HCT116 (cell line): ENCODE measurements at places on chromosomes 13 and 19.
A peak's percentile ranks its signal among the peaks of the same experiment; 100 is the strongest.

- H3K27ac ChIP-seq, result peak within 1 kb of the TSS; percentile 91
- H3K4me1 ChIP-seq, result peaks cover 30% of the 10 kb centered on the region
- peaks cover 3% of the 10 kb centered on the region; the same call in 1 of the 2 replicates for H3K36me3 ChIP-seq
Measured at GRCh38 chr19:42301646-42302203, at the start of gene PRR19. PRR19 (plus strand) TSS chr19:42302132; CDS start chr19:42309585, 7,453 bp downstream.

DNA sequence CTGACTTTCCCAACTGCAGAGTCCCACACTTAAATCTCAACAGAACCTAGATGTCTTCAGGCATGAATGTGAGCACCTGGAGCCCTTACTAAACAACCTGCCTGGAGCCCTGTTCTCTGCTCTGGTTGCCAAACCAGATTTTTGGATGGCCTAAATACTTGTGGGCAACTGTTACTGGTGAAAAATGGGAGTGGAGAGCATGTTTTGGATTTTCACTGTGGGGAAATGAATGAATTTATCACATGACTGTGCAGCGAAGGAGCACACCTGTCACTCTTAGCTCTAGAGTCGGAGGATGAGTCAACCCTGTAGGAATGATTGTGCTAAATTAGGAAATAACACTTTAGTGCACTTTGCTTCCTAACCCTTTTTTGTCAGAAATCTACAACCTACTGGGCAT lies 30.3 kb downstream of the SHISA2 start:
- H3K27ac ChIP-seq, result no peak overlapping the region
- H3K4me1 ChIP-seq, result no peaks in the 10 kb centered on the region
- DNase-seq, result no peak
- no peaks in the 10 kb centered on the region for H3K36me3 ChIP-seq
- H3K27me3 ChIP-seq, result peaks cover 58% of the 10 kb centered on the region
- no peak overlapping the region for H3K4me3 ChIP-seq

- H3K4me1 ChIP-seq, result peaks cover 31% of the 10 kb centered on the region
- no peaks in the 10 kb centered on the region for H3K36me3 ChIP-seq
- peak within 1 kb of the TSS; percentile 59 for H3K4me3 ChIP-seq
- H3K27ac ChIP-seq, result peak within 1 kb of the TSS; percentile 87
Measured at GRCh38 chr19:40217934-40218890, at the start of gene TTC9B. TTC9B (minus strand) TSS chr19:40218384; CDS start chr19:40218381, 3 bp downstream.

- H3K4me3 ChIP-seq, result no peak overlapping the region
- H3K36me3 ChIP-seq, result no peaks in the 10 kb centered on the region
Measured at GRCh38 chr19:13022111-13022858, 27.0 kb downstream of the NFIX start.

DNA sequence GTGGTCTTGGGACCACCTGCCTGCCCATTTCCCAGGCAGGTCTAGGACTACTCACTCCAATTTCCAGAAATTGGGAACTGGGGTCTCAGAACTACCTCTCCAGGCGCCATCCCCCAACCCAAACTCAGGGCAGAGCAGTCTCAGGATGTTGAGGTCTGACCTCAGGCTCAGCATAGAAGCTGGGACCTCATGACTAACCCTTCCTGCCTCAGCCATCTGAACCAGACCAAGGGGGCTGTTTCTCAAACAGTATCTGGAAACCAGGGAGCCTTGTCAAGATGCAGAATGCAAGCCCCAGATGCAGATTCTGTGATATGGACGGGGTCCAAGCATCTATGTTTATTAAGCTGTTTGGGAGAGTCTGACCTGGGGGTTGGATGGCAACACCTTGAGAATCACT lies 1.3 kb downstream of the FBXW9 start:
- H3K4me3 ChIP-seq, result peak overlapping the region; percentile 92
- no peak for DNase-seq
- no peak overlapping the region for H3K27ac ChIP-seq
- H3K27me3 ChIP-seq, result no peaks in the 10 kb centered on the region

- H3K4me3 ChIP-seq, result no peak overlapping the region
- DNase-seq, result no peak
- no peaks in the 10 kb centered on the region for H3K27me3 ChIP-seq
- no peaks in the 10 kb centered on the region for H3K36me3 ChIP-seq
- no peak overlapping the region for H3K27ac ChIP-seq
Measured at GRCh38 chr19:610801-611480, 21.3 kb downstream of the HCN2 start.

- no peaks in the 10 kb centered on the region for H3K4me1 ChIP-seq
- H3K36me3 ChIP-seq, result no peaks in the 10 kb centered on the region
- DNase-seq, result no peak
- no peaks in the 10 kb centered on the region for H3K27me3 ChIP-seq
- no peak overlapping the region for H3K4me3 ChIP-seq
Measured at GRCh38 chr13:48994706-48995105, 19.0 kb downstream of the FNDC3A start.

- H3K4me3 ChIP-seq, result no peak overlapping the region
- peaks cover 48% of the 10 kb centered on the region for H3K4me1 ChIP-seq
- no peak overlapping the region for H3K27ac ChIP-seq
- H3K36me3 ChIP-seq, result no peaks in the 10 kb centered on the region
- H3K27me3 ChIP-seq, result no peaks in the 10 kb centered on the region
Measured at GRCh38 chr19:4873930-4874329, 6.5 kb upstream of the PLIN3 start.

DNA sequence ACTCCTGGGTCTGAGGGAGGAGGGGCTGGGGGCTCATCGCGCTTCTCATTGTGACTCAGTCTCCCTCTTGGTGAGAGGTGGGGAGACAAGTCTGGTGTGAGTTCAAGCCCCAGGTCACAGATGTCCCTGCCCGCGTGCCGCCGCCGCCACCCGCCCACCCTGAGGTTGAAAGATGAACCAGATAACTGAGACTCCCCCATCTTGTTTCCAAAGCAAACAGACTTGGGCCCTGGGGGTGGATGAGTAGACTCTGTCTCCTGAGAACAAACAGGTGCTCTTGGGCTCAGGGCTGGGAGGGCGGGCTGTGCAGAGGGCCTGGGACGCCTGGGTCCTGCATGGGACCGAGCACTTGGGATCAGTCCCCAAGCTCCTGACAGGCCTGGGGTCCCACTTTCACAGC lies 567 bp downstream of the SBK2 start:
- no peaks in the 10 kb centered on the region for H3K36me3 ChIP-seq
- no peaks in the 10 kb centered on the region for H3K27me3 ChIP-seq
- DNase-seq, result no peak
- H3K4me1 ChIP-seq, result no peaks in the 10 kb centered on the region
- no peak overlapping the region for H3K27ac ChIP-seq

DNA sequence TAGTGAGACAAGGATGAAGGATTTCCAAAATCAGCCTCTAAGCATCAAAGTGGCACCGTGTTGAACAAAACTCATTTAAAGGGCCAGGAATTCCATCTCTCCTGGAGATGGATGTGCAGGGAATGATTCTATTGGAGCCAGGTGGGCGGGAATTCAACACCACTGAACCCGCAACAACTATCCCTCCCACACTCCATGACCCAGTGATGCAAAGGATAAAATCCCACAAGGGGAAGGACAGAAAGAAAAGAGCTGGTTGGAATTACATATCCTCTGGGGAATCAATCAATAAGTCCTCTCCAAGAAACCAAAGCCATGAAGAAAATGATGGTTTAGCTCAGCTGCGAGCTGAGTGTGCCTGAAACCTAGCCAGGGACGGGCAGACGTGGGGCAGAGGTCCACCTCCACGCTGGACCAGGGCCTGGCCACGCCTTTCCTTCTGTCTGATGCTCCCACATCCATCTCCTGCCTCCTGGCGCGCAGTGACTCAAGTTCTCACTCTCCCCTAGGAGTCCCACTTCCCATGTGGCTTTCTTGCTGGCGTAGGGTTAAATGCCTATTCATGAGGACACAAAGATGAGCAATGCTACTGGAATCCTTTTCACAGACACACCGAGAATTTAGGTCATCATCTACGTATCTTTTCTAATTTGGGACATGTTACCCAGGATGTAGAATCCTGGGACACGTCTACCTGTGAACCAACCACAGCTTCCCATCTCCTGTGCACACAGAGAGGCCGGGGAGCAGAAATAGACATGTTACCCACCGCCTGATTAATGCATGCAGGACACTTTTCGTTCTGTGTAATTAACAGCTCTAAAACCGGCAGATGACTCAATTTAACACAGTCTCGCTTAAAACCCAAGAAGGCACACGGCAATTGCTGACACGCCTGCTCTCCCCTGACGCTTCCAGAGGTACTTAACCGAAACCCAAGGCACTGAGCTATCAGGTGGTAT lies 48.6 kb downstream of the PEPD start:
- H3K27ac ChIP-seq, result no peak overlapping the region
- H3K36me3 ChIP-seq, result peaks cover 3% of the 10 kb centered on the region; the same call in 1 of the 2 replicates
- H3K4me1 ChIP-seq, result peaks cover 6% of the 10 kb centered on the region; the same call in 1 of the 2 replicates
- no peak overlapping the region for H3K4me3 ChIP-seq

DNA sequence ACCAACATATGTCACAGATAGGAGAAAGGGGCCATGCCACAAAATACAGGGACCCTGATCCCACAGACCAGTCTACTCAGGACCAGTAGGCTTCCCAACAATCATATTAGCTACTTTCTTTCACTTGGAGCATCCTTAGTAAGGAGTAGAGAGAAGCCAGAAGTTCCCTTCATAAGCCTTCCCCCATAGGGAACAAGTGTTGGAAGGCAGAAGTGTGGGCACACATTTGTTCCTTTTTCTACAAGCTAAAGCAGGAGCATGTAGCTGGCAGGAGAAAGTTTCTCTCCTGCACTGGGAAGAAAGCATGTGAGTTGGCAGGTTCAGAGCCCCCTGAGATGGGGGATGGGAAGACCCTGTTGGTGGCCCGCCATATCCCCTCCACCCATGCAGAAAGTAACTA lies 165.4 kb downstream of the KCTD12 start:
- H3K36me3 ChIP-seq, result no peaks in the 10 kb centered on the region
- no peak for DNase-seq
- no peaks in the 10 kb centered on the region for H3K27me3 ChIP-seq
- H3K4me3 ChIP-seq, result no peak overlapping the region
- H3K27ac ChIP-seq, result no peak overlapping the region

DNA sequence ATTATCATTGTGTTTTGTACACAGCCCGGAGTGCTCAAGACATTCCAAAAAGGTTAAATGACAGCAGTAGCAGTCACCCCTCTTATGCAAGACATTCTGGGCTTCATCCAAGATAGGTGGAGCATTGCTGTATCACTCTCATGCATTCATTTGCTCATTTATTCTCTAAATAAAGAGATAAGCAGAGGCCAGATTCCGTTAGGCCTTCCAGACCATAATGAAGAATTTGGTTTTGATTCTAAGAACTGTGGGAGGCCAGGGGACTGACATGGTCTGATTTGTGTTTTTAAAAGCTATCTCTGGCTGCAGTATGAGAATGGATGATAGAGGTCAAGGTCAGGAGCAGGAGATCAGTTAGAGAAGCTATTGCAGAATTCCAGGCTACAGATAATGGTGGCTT lies 145.8 kb downstream of the KCNRG start:
- H3K4me3 ChIP-seq, result no peak overlapping the region
- H3K36me3 ChIP-seq, result no peaks in the 10 kb centered on the region
- no peak for DNase-seq
- no peaks in the 10 kb centered on the region for H3K27me3 ChIP-seq
- no peaks in the 10 kb centered on the region for H3K4me1 ChIP-seq
- H3K27ac ChIP-seq, result no peak overlapping the region

GRCh38 chr19:41098762-41099161 lies 10.5 kb downstream of the CYP2A13 start:
- H3K4me3 ChIP-seq, result no peak overlapping the region
- DNase-seq, result no peak
- H3K36me3 ChIP-seq, result no peaks in the 10 kb centered on the region
- no peak overlapping the region for H3K27ac ChIP-seq
- H3K4me1 ChIP-seq, result no peaks in the 10 kb centered on the region

- H3K4me3 ChIP-seq, result no peak overlapping the region
- no peaks in the 10 kb centered on the region for H3K36me3 ChIP-seq
- no peak overlapping the region for H3K27ac ChIP-seq
- DNase-seq, result no peak
Measured at GRCh38 chr13:39433651-39434050, 169.3 kb downstream of the LHFPL6 start.

DNA sequence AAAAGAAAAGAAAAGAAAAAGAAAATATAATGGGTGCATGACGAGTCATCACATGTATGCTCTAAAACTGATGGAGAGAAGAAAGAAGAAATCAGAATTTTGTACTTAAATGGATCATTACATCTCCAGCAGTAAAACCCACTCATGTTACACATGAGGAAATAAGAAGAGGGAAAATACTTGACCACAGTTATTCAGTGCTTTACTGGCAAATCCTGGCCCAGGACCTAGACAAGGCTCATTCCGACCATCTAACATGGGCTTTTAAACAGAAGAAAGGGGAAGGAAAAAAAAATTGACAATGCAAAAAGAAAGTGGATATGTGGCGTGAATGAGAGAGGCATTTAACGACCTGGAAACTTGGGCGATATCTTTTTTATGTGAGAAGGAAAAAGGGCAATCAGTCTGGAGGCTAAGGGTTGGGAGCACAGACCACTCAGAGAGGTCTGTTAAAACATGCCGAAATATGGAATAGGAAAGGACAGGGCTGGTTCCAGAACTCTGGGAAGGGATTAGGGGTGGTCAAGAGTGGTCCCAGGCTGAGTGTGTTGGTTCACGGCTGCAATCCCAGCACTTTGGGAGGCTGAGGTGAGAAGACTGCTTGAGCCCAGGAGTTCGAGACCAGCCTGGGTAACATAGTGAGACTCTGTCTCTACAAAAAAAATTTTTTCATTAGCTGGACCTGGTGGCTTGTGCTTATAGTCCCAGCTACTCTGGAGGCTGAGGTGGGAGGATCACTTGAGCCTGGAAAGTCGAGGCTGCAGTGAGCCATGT lies 1.6 kb downstream of the SIGLECL1 start:
- H3K27me3 ChIP-seq, result no peaks in the 10 kb centered on the region
- DNase-seq, result no peak
- H3K27ac ChIP-seq, result no peak overlapping the region

GRCh38 chr13:103788061-103788652 lies 721.9 kb upstream of the SLC10A2 start:
- no peaks in the 10 kb centered on the region for H3K27me3 ChIP-seq
- no peak for DNase-seq
- no peaks in the 10 kb centered on the region for H3K4me1 ChIP-seq
- no peaks in the 10 kb centered on the region for H3K36me3 ChIP-seq

GRCh38 chr13:108104736-108105135 lies 110.6 kb downstream of the LIG4 start:
- no peaks in the 10 kb centered on the region for H3K27me3 ChIP-seq
- H3K4me1 ChIP-seq, result no peaks in the 10 kb centered on the region
- DNase-seq, result no peak

DNA sequence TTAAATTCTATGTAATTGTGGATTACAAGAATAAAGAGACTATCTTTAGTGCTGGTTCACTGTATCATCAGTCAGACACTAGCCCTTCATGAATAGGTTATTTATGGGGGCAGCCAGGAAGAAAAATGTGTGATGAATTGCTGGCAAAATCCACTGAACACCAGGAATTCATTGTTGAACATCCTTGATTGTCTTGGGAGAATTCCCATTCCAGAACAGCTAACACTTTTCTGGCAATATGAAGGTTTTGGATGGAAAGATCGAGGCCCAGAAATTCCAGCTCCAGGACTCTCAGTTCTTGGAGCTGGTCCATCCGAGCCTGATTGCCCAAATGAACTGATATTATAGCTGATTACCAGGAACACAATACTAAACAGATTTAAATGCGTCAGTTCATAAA lies 11.5 kb upstream of the SPART start:
- no peak overlapping the region for H3K4me3 ChIP-seq
- H3K36me3 ChIP-seq, result no peaks in the 10 kb centered on the region
- H3K27me3 ChIP-seq, result no peaks in the 10 kb centered on the region
- H3K27ac ChIP-seq, result no peak overlapping the region

GRCh38 chr13:101520672-101521071 lies 68.2 kb downstream of the ITGBL1 start:
- H3K27me3 ChIP-seq, result no peaks in the 10 kb centered on the region
- no peak for DNase-seq
- no peaks in the 10 kb centered on the region for H3K36me3 ChIP-seq

GRCh38 chr13:91153372-91153771 lies 194.1 kb upstream of the MIR17HG start:
- no peak for DNase-seq
- no peak overlapping the region for H3K4me3 ChIP-seq
- H3K27ac ChIP-seq, result no peak overlapping the region
- H3K4me1 ChIP-seq, result no peaks in the 10 kb centered on the region
